GM03348 (cell line): ENCODE measurements at places on chromosomes 2 and 18.

DNA sequence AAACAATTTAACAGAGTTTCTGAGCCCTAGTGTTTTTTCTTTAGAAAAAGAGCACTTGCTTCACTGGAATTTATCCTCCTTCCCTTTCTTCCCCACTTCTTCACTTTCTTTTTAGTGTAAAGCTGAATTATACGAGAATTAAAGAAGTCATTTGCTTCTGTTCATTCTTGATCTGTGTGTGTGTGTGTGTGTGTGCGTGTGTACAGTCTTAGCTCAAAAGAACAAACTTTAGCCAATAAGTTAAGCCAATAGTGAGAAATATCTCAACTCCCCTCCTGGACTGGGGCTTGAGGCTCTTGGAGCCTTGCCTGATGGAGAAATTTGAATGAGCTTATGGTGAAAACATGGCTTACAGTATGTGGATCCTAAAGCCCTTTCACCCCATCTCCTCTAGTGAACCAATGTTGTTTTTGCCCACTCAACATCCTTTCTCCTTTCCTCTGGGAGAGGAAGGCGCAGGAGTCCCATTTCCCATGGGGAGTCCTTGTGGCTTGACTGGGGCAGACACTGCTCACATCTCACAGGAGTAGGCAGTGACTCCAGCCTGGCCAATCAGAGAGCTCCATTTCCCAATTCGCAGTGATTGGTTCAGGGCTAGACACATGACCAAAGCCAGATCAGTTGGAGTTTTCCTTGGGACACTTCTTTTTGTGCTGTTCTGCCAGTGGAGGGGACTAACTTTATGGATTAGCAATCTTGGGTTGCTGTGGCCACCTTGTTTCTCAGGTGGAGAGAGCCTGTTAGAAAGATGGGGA, 16.3 kb upstream of the MYO3B start:
- no peak for DNase-seq

- no peak for DNase-seq
Measured at GRCh38 chr2:235504441-235505180, 10.8 kb downstream of the AGAP1 start.

GRCh38 chr2:97851172-97851571, 137.8 kb downstream of the ZAP70 start:
- DNase-seq, result no peak

- no peak for DNase-seq
Measured at GRCh38 chr2:45570671-45571334, 40.3 kb downstream of the SRBD1 start.

- DNase-seq, result peak; percentile 59
Measured at GRCh38 chr2:71498261-71498701, 44.9 kb downstream of the DYSF start.

DNA sequence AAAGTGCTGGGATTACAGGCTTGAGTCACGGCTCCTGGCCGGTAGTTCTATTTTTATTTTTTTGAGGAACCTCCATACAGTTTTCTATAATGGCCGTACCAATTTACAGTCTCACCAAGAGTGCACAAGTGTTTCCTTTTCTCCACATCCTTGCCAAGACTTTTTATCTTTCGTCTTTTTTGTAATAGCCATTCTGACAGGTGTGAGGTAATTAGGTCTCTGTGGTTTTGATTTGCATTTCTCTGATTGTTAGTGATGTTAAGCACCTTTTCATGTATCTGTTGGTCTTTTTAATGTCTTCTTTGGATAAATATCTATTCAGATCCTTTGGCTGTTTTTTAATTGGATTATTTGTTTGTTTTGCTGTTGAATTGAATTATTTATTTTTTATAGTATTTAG, 9.3 kb downstream of the ARMC9 start:
- no peak for DNase-seq

GRCh38 chr2:184210329-184210728, 388.0 kb upstream of the ZNF804A start:
- DNase-seq, result no peak

DNA sequence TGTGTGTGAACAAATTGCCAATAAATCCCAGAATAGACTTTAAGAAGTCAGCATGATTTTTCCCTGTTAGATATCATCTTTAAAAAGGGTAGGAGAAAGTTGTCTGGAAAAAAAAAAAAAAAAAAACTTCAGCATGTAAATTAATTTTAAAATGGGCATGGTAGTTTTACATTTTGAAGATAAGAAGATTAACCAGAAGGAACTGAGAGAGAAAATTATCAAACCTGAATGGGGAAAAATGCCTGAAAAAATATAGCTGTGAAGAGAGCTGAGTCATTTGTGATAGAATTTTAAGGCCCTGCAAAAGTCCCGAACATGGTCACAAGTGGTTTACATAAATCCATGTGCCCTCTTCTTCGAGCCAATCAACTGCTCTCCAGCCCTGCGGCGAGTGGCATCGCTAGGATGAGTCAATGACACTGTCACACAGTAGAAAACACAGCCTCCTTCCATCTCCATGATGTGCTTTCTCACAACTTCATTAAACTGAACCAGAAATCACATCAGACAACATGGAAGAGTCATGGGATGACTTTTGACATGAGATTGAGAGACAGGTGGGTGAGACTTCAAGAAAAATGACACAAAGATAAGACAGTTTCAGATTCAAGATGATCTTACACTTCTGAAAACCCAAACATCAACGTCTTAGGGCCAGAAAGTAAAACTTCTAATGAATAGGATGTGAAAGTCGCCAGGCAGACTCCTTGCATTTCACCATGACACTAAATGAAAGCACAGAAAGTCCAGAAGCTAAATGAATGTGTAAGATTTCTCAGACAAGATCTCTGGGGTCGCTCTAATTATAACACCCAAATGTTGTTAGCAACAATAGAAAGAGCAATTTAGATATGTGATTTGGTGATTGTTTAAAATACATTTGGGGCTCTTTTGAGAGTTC, 273.0 kb upstream of the ID2 start:
- DNase-seq, result no peak

GRCh38 chr2:21070341-21071257, 26.7 kb upstream of the APOB start:
- DNase-seq, result peak; percentile 4

GRCh38 chr2:122683018-122683417, 927.6 kb downstream of the TSN start:
- DNase-seq, result no peak

DNA sequence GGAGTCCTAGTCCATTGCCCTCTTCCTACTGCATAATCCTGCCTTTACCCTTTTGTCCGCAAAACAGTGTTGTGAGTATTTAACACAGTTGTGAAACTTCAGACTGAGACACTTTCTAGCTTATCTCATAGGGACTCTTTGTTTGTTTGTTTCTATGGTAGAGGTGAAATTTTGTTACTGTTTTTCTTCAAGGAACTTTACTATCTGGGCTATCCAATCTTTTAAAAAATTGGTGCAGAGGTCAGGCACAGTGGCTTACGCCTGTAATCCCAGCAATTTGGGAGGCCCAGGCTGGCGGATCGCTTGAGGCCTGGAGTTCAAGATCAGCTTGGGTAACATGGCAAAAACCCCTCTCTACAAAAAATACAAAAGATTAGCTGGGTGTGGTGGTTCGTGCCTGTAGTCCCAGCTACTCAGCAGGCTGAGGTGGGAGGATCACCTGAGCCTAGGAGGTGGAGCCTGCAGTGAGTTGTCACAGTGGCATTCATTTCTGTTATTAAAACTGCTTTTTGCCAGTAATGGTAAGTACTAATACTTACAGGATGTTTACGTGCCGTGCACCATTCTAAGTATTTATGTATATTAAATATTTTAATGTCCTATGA, 18.8 kb downstream of the GMCL1 start:
- no peak for DNase-seq

DNA sequence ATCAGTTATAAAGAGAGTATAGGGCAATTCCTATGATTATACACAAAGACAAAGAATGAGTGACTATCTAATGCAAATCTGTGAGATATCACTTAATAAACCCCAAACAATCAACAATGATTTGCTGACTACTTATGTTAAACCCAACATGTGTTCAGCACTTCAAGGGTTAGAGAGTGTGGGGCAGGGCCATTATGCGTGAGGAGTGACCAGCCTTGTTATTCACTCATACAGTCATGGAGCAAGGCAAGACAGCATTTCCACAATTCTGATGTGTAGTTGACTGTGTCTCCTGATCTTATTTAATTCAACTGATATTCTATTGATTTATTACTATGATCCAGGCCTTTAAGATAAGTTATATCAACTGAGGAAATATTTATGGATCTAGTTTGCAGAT, 251.7 kb downstream of the CYRIA start:
- DNase-seq, result no peak

DNA sequence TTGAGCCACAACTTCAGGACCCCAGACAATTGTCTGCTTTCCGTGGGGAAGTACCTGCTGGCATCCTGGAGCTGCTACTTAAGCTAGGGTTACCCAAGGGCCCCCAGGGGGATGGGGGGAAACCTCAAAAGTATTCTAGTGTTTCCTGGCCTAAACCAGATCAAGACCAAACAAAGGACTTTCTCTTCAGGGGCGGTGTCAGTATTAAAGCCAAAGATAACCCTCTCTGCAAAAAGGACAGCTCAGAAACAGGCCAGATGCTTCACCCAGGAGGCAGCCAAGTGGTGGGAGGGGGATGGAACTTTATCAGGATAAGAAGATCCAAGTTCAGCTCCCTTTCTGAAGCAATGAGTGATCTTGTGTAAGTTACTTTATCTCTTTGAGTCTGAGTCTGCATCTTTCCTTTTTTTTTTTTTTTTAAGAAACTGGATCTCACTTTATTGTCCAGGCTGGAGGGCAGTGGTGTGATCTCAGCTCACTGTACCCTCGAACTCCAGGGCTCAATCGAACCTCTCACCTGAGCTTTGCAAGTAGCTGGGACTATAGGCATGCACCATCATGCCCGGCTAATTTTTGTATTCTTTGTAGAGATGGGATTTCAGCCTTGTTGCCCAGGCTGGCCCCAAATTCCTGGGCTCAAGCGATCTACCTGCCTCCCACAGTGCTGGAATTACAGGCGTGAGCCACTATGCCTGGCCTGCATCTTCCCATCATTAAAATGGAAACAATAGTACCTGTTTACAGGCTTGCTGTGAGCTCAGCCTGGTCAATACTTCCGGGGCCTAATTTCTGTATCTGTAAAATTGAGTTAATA, 151.8 kb upstream of the PTPRM start:
- DNase-seq, result no peak

DNA sequence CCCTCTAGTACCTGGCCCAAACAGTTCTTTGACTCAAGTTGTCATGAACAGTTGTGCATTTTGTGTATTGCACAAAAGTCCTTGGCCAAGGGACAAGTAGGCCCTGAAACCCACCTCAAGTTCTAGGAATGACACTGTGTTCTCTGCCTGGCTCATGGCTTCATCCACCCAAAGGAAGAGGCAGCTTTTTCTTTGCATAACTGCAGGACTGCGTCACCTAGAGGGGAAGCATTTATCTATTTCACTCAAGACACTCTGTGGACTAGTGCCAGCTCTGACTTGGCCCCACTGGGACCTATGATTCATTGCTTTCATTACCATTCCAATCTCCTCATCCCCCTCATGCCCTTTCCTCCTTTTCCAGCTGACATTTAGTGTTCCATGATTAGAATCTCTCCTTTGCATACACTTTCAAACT, 119.3 kb upstream of the SIX2 start:
- peak; percentile 86 for DNase-seq

DNA sequence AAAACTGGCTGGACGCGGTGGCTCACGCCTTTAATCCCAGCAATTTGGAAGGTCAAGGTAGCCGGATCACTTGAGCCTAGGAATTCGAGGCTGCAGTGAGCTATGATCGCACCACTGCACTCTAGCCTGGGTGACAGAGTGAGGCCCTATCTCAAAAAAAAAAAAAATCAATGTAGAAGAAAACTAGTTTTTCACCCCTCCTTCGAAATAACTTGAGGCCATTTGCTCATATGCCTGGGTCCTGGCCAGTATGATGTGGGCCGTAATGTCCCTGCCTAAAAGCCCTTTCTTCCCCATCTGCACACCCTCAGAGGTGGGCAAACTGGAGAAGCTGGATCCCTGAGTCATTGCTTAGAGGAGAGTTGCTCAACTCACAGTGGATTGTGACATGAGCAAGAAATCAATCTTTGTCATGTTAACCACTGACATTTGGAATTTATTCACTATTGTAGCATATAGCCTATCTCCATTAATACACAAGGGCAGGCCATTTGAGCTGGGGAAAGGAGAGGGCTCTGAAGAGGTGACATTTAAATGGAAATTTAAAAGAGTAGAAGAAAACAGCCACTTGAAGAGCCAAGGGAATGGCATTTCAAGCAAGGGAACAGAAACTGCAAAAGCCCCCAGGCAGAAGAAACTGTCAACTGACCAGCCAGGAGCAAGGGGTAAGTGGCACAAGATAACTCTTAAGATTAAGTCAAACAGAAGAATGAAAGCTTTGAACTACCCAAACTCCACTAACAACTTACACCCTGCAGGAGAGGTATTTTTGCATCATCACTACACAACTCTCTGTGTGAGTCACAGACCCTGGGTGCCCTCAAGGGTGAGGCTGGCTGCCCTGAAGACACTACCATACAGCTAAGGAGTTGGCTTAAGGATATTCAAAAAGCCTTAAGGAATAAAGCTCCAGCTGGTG, 7.6 kb upstream of the METTL21A start:
- DNase-seq, result peak; percentile 33

DNA sequence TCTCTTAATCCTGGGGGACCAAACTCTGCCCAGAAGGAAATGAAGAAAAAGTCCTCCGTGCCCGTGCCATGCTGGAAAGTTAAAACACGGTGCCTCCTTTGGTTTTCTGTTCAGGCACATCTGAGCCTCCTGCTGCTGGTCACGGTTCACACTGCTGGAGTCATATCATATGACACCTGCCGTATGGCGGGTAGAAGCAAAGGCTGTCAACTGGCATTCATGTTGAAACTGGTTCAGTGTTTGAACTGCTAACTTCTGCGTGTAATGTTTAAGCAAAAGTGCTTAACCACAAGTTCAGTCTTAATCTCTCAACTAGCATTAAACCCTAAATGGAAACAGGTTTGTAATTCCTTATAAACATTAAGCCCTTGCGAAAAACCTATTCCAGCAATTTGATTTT, 3.1 kb downstream of the STK39 start:
- DNase-seq, result no peak

DNA sequence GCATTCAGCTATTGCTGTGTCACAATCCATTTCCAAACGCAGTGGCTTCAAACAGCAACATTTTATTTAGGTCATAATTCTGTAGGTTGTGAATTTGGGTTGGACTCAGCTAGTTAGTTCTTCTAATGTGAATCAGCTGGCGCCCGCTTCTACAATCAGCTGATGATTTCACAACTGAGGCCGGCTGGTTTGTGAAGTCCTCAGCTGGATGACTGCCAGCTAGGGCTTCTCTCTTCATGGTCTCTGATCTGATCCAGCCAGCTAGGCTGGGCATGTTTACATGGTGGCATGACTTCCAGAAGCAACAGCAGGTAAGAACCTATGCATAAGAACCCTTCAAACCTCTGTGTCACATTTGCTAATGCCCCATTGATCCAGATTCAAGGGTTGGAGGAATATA, 172.0 kb downstream of the SLC4A10 start:
- DNase-seq, result peak; percentile 3
